Activated T-helper 1 cell treated with Interleukin-2 at 50 U/mL for 16 hours (primary cell): ENCODE measurements at places on chromosomes 2 and 18.

DNA sequence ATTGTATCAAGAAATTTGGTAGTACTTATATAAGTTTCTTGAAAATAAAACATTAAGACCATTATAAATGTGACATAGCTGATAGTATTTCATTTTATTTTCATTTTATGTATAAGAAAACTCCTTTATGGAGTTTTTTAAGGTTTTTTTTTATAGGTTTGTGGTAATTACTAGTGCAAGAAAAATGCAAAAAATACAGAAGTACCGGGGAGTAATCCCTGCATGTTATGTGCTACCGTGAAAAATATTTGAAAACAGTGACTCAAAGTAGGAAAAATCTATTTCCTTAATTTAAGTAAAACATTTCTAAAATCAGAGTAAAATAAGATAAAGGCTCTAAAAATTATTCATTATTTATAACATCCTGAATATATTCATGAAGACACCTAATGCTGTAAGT lies 21.6 kb downstream of the ZSWIM2 start:
- no peak for DNase-seq

DNA sequence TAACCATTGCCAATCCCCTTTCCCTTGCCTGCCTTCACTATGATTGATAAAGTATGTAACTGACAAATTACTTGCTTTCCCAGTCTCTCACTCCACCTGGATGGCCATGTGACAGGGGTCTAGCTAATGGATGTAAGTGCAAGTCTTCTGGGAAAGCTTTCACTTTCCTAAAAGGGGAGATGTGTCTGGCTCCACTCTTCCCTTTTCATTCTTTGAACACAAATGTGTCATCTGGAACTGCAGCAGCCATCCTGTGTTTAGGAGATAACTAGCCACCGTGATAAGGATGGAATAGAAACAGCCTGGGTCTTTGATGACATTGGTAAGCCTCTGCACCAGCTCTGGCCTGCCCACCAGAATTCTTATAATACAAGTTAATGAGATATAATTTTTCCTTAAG lies 38.2 kb downstream of the SNRPD1 start:
- no peak for DNase-seq

GRCh38 chr2:207692206-207693065 lies 19.0 kb upstream of the CCNYL1 start:
- DNase-seq = peak; percentile 13

GRCh38 chr2:137706786-137707613 lies 257.3 kb upstream of the HNMT start:
- DNase-seq = no peak

DNA sequence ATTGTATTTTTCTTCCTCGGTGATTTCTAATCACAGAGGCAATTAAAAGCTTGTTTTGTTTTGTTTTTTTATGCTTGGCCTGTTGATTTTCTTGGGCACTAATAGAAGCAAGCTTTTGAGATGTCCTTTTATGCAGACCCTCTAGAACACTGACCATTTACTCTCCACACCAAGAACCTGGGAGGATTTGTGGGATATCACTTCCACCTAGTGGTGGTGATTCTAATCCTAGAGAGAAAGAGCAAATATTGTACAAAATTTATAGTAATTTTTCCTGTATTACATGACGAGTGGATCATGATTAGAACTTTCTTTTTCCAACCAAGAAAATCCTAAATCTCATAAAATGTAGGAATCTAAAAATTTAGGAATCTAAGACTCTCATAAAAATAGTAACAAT lies 23.4 kb downstream of the NEMP2 start:
- DNase-seq = no peak

DNA sequence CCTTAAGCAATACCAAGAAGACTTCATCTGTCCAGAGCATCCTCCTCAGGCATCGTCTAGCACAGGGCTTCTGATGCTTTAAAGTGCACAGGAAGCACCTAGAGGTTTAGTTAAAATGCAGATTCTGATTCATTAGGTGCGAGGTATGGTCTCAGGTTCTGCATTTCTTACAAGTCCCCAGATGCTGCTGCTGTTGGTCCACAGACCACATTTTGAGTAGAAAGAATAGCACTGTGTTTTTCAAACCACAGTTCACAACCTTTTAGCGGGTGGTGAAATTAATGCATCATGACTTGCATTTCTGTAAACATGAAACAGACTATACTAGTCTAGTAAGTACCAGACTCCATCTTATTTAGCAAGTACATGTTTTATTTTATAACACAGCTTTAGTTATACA lies 134.6 kb downstream of the TMEFF2 start:
- no peak for DNase-seq

DNA sequence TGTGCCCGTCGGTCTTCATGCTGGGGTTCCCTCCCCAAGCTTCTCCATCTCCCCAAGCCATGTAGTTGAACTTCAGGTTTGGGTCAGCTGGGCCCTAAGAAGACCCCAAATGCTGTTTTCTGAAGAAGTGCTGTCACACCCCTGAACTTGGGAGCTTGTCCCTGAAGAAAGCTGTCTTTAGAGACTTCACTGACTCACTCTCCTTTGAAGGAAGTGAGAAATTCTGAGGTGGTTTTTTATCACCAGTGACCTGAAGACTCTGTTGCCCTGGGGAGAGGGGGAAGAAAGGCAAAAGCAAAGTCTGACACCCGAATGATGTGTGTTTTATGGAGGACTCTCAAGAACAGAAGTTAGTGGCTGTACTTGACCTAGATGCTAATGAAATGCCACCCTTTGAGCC lies 83.6 kb upstream of the BCL2L11 start:
- DNase-seq = no peak

DNA sequence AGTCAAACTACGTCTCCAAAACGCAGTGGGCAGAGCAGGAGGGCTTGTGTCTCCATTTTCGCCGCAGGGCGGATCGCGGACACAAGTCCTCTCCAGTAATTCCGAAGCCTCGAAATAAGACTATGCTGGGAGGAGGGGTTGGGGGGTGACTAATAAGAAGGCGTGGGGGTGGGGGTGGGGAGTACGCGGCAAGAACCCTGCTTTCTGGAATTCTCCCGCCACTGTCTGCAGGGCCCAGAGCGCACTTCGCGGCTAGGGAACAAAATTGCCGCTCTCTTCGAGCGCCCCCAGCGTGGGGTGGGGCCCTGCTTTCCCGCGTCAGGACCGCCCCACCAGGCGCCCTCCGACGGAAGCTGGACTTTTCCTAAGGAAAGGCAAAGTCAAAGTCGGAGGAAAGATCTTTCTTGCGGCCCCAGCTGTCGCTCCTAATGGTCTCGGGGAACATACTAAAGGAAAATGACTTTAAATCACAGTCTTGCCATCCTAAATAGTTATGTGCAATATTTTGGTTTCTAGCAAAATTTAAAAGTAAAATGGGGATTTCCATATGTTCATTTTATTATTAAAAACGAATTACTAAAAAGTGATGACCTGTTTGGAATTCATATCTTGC lies 11.9 kb downstream of the NR4A2 start:
- DNase-seq = no peak

- no peak for DNase-seq
These were observed 65.4 kb downstream of the ARHGAP25 start for GRCh38 chr2:68800027-68800401.

DNA sequence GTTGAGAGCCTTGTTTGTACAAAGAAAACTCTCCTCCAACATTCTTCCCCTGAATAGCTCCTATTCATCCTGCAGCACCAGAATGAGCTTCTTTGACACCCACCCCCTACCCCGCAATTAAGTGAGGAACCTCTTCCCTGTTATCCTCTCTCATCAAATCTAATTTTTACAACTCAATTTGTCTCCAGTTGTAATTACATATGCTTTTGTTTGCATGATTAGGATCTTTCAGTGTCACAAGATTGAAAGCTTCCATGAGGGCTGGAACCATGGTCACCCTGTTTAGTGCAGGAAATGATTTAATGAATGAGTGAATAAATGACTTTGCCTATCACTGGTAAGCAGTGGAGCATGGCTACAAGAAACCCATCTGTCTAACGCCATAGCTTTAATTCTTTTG lies 334.6 kb upstream of the KLHL29 start:
- DNase-seq = no peak

DNA sequence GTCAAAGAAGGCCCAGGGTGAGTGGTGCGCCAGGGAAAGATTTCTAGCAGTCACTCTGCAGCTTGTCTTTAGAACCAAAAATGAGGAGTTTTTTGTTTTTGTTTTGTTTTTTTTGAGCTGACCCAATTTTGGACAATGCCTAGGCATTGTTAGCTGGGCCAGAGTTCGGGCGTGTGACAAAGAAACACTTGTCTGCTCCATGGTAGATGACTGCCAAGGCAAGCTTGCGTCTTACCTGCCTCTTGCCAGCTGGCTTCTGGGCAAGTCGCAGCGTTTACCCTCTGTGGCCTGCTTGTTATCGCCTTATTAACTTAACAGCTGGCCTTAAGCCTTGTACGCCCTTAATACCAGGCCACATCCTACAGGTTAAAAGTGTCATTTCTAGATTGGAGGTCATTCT lies 114.3 kb downstream of the GALNT1 start:
- no peak for DNase-seq

GRCh38 chr2:5473635-5474034 lies 218.5 kb upstream of the SOX11 start:
- DNase-seq = no peak

GRCh38 chr2:20027705-20028434 lies 15.4 kb upstream of the MATN3 start:
- DNase-seq = no peak

DNA sequence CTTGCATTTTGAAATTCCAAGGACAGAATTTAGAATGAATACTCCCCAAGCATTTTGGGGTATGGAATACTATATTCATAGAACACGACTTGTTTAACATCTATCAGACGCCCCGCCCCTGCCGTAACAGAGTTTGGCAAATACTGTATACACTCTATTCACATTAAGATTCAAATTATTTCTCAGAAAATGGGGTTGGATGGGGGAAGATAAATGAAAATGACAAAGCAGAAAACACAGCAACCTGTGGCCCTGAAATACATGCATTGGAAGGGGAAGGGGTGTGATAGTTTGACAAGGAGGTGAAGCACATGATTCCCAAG lies 634.6 kb upstream of the SLC39A10 start:
- no peak for DNase-seq
